Mesenteric fat pad (tissue), 1 donor: ENCODE measurements at places on chromosomes 2 and 18.

DNA sequence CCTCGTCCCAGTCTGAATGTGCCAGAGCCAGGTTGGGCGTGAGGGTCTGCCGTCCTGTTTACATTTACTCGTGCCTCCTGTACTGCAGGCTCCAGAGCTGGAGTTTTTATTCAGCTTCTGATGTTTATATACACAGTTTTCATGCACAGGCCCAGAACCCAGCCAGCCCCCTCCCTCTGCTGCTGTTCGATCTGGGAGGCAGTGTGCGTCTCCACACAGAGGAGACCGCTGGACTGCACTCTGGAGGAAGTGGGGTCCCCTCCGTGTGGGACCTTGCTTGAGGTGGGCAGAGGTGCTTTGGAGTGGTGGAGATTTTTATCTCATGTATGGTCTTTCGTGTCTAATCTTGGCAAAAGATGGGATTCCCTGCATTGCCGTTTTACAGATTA is 90.6 kb downstream of the GLI2 start:
- DNase-seq = no peak

- no peak for DNase-seq
Observed at GRCh38 chr2:10846110-10846861, 33.7 kb upstream of the PDIA6 start.

DNA sequence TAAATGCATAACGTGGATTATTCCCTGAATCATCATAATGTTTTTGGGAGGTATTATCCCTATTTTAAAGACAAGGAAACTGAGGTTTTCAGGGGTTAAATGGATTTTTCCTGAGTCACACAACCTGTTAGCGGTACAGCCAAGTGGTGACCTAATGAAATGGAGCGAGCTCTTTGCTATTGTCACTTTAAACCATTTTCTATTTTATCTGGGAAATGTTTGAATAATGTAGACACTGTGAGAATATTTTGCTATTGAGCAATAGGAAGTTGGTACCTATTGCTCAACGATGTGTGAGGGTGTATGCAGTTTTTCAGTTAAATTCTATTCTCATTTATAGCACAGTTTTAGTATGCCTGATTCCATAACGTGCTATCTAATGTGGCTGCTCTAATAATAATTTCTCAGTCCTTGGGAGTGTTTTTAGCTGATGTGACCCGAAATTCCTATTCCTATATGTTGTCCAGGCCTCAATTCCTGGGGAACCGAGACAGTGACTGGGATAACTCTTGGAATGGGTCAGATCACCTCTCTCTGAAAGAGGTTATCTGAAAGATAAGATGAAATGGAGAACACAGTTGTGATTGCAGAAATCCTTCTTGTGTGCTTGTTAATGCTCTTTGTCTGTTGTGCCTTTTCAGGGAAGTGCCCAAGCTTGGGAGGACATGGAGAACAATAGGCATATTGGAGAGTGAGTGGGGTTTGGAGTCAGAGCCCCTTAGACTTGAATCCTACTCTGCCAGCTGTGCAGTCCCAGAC is 38.4 kb downstream of the ABCB11 start:
- DNase-seq = no peak

- no peak for DNase-seq
Observed at GRCh38 chr2:58870704-58871103, 629.6 kb upstream of the FANCL start.

GRCh38 chr2:47528874-47529273 is 125.9 kb downstream of the MSH2 start:
- no peak for DNase-seq

DNA sequence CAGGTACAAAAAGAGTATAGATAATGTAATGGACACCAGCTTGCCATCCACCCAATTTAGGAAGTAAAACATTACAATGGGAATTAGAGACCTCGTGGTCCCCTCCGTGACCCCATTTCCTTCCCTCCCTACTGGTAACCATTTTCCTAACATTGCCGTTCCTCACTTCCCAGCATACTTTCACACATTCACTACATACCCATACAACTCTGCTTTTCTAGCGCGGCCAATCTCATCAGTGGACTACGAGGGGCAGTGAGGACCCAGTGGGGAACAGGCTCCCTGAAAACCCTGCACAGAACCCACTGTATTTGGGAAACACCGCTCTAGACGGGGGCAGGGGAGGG is 1.1 kb downstream of the ENOSF1 start:
- no peak for DNase-seq

GRCh38 chr2:241540771-241541561 is 17.6 kb upstream of the BOK start:
- DNase-seq = no peak
